GM06990 (cell line): ENCODE measurements at places on chromosomes 13 and 19.

DNA sequence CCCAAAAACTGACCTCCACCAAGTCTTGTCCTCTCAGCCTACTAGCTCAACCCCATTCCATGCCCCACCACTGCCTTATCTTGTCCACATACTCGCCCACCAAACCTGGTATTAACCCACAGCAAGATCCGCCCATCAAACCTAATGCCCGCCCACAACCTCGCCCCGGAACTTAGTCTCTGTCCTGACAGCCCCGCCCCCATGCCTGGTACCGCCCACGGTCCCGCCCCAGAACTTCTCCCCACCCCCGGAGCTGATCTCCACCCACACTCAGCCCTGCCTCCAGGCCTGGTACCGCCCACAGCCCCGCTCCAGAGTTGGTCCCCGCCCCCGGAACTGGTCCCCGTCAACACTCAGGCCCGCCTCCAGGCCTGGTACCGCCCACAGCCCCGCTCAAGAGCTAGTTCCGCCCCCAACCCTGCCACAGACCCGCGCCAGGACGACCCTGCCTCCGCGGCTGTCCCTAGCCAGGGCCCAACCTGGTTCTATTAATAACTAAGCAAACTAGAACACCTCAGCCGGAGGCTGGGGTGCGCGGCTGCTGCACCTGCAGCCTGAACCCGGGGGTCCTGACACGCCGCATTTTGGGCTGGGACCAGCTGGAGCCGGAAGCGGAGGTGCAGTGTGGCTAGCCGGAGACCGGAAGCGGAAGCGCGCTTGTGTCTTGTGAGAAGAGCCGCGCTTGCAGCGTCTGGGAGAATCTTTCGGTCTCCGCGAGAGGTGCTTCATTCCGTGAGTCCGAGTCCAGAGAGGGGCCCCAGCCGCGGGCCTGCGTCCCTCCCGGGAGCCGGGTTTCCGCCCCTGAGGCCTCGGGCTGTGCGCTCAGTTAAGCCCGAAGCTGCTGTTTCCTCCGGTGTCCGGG is at the start of gene ZNF557:
ZNF557 (plus strand) TSS at position 662 of the 862 bp plus-strand sequence. CDS start 5,372 bp downstream, outside the sequence.
- DNase-seq = peak; percentile 97

GRCh38 chr19:6744381-6745301 is 5.2 kb downstream of the TRIP10 start:
- DNase-seq = no peak

DNA sequence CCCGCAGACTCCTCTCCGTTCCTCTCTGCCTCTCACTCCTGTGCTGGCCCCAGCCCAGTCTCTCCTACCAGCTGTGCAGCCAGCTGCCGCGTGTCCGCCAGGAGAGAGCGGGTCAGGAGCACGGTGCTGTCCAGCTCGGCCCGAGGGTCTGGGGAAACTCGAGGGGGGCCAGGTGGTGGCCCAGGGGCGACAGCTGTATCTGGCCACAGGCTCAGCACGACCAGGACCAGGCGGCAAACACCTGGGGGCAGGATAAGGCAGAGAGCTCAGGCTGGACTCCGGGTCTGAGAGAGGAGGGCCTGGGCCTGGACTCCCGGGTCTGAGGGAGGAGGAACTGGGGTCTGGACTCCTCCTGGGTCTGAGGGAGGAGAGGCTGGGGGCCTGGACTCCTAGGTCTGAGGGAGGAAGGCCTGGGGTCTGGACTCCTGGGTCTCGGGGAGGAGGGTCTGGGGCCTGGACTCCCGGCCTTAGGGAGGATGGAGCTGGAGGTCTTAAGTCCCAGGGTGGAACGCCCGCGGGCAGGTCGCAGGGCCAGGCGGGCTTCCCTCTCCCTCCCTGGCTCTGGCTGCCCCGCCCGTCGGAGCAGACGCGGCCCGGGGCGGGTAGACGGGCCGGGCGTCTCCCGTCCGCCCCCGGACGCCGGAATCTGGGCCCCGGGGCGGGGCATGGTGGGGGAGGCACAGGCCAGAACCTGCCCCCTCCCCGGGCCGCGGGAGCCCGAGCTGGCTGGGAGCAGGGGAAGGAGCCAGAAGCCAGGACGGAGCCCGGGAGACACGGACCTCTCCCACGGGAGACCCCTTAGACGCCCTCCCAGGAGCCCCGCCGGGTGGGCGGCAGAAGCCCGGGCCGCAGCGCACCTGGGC is 1.3 kb downstream of the IL11 start:
- no peak for DNase-seq

DNA sequence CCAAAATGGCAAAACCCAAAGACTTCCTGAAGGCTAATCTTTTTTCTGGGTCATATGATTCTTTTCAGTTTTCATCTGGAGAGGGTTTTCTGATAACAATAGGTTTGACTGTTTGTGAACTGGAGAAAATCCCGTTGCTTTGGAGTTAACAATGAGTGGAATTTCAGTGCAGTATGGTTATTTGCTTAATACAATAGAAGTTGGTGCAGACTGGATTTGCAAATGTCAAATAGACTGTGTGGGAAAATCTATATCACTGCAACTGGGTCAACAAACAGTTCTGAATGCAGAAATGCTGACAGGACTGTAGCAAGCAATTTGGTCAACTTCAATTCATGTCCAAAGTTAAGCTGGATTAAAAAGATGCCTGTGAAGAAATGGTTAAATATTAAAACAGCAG is 267.5 kb upstream of the ARGLU1 start:
- DNase-seq = no peak

DNA sequence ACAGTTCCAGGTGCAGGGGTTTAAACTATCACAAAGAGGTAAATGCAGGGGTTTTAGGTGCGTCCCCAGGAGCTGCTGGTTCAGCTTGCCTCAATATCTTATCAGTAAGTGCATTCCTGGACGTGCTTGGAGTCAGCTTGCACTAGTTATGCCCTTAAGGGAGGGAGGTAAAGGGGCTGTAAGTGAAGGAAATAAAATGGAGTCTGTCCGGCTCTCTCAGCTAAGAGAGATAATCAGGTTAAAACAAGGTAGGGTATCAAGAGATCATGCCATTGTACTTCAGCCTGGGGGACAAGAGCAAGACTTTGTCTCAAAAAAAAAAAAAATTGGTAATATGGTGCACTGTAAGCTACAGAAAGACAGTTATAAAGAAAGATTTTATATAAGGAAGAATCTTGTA is 69.7 kb downstream of the ZNF100 start:
- DNase-seq = no peak

- DNase-seq = peak; percentile 57
Measured at GRCh38 chr19:3094601-3095440, 659 bp downstream of the GNA11 start.

DNA sequence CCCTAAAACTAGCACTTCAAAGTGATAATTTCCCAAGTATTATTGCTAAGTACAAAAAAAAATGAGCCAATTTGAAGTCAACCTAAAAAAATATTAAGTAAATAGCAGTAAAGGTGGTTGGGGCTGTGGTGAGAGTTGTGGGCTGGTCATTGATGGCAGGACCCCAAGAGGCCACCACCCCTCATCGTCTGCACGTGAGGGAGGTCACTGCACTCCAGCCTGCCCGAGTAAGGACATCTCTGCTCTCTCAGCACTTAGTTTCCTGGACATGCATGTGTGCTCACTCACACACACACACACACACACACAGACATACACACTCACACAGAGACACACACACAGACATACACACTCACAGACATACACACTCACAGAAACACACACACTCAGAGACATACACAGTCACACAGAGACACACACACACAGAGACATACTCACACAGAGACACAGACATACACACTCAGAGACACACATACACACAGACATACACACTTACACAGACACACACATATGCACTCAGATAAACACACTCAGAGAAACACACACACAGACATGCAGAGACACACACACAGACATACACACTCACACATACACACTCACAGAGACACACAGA is 127.2 kb upstream of the SOX1 start:
- DNase-seq = no peak

DNA sequence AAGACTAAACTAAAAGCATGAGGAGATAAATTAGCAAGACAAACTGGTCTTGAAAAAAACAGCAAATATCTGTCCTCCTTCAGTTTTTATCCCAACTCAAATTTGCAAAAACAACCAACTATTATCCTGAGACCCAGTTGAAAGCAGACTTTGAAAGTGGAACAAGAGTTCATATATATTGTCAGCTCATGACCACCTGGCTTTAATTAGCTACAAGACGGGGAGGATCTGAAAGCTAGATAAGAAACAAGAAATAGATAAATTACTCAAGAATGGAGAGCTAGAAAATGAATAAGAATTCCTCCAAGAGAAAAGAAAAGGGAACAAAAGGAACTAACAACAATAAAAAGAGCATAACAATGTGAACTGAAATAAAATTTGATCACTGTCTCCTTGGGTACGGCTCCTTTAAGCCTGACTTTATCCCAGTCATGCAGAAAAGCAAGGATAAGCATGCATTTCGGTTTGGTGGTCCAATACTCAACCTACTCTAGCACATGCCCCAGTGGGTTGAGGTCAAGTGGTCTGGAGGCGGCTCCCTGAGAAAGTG is 246.9 kb downstream of the DCLK1 start:
- DNase-seq = no peak

DNA sequence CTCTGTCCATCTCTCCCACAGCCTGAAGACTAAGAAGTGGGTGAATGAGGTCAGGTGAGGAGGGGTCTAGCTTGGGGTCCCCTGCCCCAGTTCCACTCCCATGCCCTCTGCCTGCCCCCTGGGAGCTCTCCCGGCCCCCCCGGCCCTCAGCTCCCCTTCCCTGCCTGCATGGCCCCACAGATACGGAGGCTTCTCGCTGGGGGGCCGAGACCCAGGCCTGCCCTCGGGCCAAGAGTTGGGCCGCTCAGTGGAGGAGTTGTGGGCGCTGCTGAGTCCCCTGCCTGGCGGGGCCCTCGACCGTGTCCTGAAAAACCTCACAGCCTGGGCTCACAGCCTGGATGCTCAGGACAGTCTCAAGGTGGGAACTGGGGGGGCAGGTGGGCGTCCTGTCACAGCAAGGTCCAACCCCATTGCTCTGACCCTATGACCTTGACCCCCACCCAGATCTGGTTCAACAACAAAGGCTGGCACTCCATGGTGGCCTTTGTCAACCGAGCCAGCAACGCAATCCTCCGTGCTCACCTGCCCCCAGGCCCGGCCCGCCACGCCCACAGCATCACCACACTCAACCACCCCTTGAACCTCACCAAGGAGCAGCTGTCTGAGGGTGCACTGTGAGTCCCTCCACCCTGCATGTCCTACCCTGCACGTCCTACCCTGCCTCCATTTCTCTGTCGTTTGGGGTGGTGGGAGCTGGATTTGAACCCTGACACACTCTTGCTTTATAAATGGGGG is 10.9 kb upstream of the ARHGAP45 start:
- no peak for DNase-seq

DNA sequence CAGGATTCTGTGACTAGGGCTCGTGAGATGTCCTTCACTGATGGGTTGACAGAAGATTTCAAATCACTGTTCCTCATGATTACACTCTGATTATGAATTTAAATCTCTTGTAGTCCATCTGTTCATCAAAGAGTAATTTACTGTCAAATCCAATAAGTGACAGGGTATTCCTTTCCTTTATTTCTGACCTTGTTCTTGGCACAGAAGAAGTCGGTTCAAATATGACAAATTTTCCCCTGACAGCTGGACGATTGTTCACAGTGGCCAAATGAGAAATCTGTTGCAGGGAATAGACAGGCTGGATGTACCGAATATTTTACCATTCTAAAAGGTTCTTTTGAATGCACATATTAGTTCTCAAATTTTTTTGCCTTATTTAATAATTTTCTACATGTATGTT is 767.3 kb upstream of the GPC6 start:
- DNase-seq = no peak

- DNase-seq = no peak
Measured at GRCh38 chr13:20230913-20231838, 943 bp downstream of the GJB6 start.

- DNase-seq = peak; percentile 50
Measured at GRCh38 chr19:39328046-39328705, 7.5 kb upstream of the LRFN1 start.

GRCh38 chr13:71602344-71602743 is 264.7 kb downstream of the DACH1 start:
- no peak for DNase-seq

DNA sequence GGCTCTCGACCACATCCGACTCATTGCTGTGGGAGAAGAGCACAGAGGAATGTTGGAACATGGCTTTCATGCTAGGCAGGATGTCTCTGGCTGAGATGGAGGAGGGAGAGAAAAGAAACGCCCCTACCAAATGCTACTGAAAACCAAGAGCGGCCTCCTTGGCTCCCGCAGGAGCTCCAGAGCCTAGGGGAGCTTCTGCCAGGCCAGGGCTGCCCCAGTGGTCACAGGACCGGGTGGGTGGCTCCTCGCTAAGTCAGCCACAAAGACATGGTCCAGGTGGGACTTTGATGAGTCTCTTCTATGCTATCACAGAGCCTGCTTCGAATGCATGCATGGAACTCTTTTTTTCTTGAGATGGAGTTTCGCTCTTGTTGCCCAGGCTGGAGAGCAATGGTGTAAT is 6.7 kb downstream of the LONP1 start:
- no peak for DNase-seq

GRCh38 chr13:31094331-31095015 is 67.2 kb downstream of the HSPH1 start:
- no peak for DNase-seq

DNA sequence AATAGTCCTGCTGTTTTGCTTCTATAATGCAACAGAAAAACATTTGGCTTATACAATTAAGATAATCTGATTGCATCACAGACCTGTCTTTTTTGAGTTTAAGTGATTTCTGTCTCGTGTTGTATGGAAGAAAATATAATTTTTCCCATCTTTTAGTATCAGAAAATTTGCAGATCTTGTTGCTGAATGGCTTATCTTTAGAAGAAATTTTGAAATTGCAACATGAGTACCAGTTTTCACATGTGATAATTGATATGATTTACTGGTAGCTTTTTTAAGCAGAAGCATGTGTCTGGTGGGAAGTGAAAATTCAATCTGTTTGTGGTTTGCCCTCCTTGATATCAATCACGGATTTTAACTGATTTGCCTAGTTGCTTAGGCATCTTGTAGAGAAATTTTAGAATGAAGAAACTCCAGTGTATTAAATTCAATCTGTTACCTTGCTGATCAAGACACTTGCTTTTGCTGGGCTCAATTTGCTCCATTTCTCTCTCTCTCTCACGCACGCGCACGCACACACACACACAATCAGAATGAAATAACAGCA is 89.8 kb upstream of the MYCBP2 start:
- no peak for DNase-seq

GRCh38 chr19:12580180-12580694 is 29.0 kb upstream of the ZNF564 start:
- no peak for DNase-seq
